ENCODE measurements at places on chromosomes 3 and 15.

- DNase-seq, result no peak
Observed at GRCh38 chr15:100696452-100696851, 94.1 kb downstream of the ASB7 start.

DNA sequence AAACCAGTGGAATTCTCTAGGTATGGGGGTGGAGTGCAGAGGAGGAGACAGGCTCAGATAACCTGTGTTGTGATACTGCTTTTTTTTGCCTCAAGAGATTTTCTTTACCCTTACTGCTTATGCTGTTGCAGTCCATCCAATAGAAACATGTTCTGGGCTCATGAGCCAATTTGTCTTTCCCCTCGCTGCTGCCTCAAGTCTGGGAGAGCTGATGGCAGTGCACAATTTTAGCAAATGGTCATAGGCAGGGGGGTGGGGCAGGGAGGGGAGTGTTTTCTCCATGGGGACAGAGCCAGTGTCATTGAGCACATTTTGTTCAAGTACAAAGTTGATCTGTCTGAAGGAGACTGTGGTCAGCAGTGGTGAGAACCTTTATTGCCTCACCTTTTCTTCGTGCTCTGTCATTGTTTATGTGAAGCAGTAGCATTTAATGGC, 134.9 kb downstream of the MBNL1 start:
- no peak for DNase-seq

DNA sequence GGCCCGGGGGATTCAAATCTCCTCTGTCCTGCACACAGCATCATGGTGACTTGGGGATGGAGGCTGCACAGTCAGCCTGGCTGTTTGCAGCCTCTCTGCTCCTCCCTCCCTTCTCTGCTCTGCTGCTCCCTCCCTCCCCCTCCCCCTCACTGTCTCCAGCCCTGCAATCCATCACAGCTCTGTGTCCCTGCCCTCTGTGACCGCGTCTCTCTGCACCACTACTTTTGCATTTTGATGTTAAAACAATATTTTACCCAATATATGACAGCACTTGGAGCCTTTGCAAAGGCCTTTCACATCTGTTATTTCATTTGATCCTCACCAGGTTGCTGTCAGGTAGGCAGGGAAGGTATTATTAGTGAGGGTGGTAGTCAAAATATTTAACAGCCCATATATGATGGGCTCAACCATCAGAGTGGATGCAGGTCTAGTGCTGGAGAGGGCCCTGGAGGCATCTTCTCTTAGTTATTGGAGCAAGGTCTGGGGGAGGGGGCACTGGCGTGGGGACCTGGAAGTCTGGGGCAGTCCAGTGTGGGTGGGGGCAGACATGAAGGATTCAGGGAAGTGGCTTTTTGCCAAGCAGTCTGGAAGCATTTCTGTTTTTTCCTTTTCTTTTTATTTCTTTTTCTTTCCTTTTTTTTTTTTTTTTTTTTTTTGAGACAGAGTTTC, 16.3 kb upstream of the VPS8 start:
- no peak for DNase-seq

DNA sequence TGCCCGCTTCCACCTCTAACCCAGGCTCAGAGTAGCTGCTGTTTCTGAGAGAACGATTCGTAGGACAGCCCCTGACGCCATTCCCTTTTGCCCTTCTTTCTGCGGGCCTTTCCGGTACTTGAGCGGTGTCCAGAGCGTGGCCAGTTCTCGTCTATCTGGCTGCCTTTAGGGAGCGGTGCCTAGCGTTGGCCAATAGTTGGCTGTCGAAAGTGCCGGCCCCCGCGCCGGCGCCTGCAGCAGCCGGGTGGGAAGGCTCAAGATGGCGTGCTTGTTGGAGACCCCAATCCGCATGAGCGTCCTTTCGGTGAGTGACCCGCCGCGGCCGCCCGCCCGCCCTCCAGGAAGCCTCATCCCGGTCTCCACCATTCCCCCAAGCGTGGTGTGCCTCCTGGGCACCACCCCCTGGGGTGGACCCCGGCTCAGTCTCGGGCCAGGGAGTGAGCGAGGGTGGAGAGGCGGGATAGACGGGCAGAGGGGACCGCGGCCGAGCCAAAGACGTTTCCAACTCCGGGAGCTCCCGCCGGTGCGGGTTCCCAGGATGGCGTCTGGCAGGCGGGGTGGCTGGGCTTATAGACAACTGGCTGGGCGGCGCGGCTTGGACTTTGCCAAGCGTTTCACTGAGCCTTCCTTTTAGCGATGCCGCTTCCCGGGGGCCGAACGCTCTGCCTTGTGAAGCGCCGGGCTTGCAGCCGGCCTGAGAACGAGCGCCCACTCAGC, at the start of gene ARMC8:
ARMC8 (plus strand) TSS at position 6 of the 717 bp plus-strand sequence; CDS start at position 260, 254 bp downstream.
- DNase-seq, result no peak

GRCh38 chr3:34090876-34091275, 292.4 kb downstream of the PDCD6IP start:
- no peak for DNase-seq

DNA sequence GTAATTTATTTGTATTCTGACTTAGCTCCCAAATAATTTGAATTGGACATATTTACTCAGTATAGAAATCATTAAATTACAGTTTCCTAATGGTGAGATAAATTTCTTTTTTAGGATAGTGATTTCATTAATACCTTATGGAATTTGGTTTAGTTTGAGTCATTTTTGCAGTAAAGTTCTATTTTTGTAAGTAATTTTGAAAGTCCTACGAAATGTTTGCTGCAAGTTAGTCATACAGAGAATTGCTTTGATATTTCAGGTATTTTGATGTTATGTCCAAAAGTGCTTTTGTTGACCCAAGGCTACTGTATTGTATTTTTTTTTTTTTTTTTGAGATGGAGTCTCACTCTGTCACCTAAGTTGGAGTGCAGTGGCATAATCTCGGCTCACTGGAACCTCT, 41.7 kb downstream of the TCF12 start:
- no peak for DNase-seq

DNA sequence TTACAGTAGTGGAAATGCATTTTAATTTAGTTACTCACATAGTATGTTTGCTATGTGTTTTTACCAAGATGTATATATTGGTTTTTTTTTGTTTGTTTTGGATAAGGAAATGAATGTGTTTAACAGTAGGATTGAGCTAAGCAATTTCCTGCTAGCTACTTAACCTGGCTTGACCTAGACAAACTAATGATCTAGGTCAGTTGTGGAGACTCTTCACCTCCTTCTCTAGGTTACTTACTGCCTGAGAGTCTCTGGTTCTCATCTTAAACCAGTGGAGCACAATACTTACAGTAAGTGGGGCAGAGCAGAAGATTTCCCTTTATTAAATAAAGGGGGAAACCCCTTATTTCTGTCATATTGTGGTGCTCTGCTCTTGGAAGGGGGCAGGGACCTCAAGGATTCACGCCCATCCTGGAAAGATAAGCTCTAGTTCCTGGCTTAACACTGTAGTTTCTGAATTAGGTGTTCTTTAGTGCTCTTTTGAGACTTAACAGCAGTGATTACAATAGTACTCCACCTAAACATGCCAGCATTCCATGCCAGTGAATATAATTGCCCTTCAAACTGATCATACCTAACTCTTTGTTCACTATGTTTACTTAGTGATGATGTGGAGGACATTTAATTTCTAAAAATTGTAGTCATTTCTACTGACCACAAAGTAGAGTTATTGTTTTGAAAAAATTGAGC, 79.9 kb downstream of the UBP1 start:
- no peak for DNase-seq

GRCh38 chr15:37524601-37525000, 409.8 kb upstream of the TMCO5A start:
- DNase-seq, result no peak
